ENCODE measurements at places on chromosomes 5 and 9.

GRCh38 chr9:31168161-31168560 lies 1216.3 kb upstream of the ACO1 start:
- DNase-seq, result no peak

GRCh38 chr5:153099328-153099727 lies 391.1 kb upstream of the GRIA1 start:
- DNase-seq, result no peak

- no peak for DNase-seq
These were observed 185.4 kb downstream of the EBF1 start for GRCh38 chr5:158914008-158915000.

GRCh38 chr9:80158554-80159170 lies 586.9 kb downstream of the TLE4 start:
- DNase-seq, result no peak

- DNase-seq, result no peak
These were observed 760 bp upstream of the MAN1B1 start for GRCh38 chr9:137085920-137086530.

GRCh38 chr5:160956051-160956450 lies 104.0 kb upstream of the ATP10B start:
- no peak for DNase-seq

DNA sequence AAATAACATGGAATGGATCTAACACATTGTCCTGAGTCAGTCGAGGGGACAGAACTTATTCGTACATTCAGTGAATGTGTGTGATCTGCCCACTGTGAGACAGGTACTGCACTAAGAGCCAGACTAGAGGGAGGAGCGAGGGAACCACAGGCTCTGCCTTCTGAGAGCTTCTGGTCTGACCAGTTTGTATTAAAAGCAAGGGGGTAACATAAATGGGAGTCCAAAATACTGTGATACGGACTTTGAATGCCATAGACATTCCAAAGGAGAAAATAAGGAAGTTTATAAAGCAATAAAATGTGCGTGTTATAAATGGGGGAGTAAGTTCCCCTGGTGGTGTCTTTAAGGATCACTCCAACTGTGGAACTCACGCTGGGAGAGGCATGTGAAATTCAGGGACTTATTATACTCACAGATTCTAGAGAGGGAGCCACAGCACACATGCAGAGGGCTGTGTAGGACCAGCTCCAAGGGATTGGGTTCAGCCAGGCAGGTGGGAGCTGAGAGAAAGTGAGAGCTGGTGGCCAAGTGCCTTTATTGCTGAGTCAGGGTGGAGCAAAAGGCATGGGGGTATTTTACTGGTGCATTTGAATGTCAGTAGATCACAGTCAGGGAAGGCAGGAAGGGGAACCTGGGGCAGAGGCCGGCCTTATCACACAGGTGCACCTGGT lies 186.5 kb upstream of the WWC1 start:
- DNase-seq, result peak; percentile 43

GRCh38 chr9:15144622-15145061 lies 162.4 kb downstream of the TTC39B start:
- no peak for DNase-seq

DNA sequence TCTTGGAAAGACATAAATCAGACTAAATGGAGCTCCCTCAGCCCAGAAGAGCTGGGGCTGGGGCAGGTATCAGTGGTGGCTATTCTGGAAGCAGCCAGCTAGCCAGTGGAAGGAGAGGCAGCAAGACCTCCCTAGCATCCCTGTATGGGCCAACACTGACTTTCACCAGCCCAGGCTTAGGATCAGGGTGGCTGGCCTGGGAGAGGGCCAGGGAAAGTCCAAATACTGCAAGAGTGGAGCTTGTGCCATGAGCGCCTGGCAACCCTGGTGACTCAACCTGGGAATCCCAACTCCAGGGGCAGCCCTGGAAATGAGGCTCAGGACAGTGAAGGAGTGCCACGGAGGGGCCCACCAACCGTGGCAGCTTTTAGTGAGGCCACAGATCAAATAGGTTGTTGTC lies 7.6 kb upstream of the IRF1 start:
- DNase-seq, result peak; percentile 20

DNA sequence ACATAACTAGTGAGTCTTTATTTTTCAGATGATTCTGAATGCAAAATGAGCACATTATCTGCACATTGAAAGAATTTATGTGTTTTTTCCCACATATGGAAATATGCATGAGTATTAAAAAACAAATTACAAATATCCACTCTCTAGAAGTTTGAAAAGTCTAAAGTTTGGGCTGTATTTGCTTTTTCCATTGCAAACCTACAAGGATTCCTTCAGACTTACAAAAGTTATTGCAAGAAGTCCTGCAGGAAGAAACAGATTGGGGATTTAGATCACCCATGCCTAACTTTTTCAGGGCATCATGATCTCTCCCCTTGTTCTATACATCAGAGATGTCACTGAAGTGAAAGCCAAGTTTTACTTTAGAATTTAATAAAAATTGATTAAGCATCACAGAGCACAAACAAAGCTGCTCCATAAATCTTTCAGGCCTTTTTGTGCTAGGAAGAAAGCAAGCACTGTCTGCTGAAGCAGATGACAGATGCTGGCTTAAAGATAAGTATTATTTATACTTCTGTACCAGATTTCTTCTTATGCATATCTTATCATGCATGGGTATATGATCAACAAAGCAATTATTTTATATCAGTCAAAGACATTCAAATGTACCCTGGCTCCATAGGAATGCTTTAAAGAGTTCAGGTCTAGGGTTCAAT lies 71.7 kb downstream of the NFIB start:
- no peak for DNase-seq

DNA sequence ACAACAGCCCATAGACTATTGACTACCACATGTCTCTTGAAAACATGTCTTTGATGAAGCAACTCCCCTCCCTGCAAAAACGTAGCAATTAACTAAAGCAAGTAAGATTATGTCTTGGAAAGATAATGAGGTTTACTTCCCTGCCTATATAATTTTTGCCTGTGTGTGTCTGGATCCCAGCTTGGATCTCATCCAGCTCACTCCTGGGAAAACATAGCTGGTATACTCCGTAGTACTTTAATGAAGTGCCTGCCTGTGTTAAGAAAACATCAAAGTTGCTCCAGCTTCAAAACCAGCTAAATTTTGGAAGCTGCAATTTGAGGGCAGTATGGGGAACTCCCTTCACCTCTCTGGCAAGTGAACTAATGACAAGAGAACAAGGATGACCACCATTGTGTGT lies 182.6 kb upstream of the C9orf72 start:
- no peak for DNase-seq

DNA sequence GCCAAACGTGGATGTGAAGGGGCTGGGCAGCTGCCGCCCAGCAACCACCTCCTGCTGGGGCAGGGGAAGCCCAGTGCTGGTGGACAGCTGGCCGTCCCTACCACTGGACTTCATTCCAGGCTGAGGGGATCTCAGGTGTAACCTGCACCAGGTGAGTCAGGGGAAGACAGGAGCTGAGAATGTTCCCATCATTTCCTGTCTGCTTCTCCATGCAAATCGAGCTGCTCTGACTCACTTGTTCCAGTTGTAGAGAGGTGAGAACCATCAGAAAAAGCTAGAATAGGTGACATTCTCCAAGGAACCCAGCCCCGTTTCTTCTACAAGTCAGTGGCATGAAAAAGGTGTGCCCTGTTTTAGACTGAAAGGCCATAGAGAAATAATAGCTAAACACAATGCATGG lies 21.8 kb upstream of the BARX1 start:
- DNase-seq, result no peak

GRCh38 chr9:136901516-136902258 lies 15.4 kb downstream of the TRAF2 start:
- DNase-seq, result peak; percentile 44

DNA sequence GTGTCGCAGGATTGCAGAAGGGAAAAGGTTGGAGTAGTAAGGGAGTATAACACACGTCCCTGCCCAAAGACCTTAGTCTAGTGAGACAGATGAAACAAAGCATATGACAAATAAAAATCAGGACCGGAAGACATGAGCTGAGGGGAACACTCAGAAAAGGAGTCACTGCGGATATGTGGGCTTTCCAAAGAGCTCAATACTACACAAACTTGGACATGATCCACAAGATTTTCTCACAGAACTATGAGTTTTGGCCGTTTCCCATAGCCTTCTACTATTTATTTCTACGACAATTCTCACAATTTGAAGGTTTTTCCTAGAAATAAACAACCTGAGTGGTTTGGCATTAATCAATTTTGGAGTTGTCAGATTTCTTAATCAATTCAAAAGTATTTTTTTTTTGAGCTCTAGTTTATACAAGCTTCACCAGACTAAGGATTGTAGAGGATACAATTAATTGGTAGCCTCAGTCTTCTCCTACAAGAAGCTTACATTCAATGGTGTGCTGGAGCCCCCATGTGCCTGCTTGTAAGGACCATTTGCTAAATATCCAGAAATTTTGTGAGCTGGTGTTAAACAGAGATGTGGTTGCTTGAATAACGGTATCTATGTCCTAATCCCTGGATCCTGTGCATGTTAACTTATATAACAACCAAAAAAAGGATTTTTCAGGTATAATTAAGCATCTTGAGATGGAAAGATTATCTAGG lies 91.4 kb downstream of the ADAMTS12 start:
- DNase-seq, result no peak

GRCh38 chr9:20361229-20361628 lies 261.1 kb downstream of the MLLT3 start:
- no peak for DNase-seq

- DNase-seq, result no peak
These were observed 82.5 kb downstream of the PSD2 start for GRCh38 chr5:139878093-139878492.

DNA sequence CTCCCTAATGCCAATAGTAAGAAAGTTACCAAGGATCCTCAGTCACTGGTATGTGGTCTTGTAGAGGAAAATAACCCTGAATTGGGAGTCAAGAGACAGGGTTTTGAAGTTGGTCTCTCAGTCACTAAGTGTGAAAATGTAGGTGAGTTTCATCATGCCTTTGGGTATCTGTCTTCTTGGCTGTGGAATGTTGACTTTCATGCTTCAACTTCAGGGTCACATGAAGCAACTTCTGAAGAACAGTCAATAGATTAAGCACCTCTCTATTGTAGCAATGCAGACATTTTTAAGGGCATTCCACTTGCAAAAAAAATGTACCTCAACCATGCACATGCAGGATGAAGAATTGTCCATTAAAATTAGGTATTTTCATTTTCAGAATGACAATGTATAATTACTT lies 194.6 kb downstream of the CSNK1G3 start:
- DNase-seq, result no peak

- no peak for DNase-seq
These were observed 107.0 kb upstream of the SMIM23 start for GRCh38 chr5:171678646-171679045.

- no peak for DNase-seq
These were observed 246.7 kb upstream of the COX7C start for GRCh38 chr5:86371061-86371460.

DNA sequence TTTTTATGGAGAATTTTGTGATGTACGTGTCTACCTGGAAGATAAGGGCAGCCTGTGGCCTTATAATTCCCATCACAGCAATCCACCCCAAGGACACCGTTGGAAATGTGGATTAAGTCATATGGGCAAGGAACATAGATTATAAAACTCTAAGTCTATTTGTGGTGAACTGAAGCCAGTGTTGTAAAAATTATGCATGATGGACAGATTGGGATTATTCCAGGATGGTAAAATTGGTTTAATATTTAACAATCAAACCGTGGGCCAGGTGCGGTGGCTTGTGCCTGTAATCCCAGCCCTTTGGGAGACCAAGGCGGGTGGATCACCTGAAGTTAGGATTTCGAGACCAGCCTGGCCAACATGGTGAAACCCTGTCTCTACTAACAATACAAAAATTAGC lies 12.9 kb upstream of the SLC6A19 start:
- no peak for DNase-seq

GRCh38 chr5:129945028-129945427 lies 40.8 kb downstream of the CHSY3 start:
- no peak for DNase-seq

DNA sequence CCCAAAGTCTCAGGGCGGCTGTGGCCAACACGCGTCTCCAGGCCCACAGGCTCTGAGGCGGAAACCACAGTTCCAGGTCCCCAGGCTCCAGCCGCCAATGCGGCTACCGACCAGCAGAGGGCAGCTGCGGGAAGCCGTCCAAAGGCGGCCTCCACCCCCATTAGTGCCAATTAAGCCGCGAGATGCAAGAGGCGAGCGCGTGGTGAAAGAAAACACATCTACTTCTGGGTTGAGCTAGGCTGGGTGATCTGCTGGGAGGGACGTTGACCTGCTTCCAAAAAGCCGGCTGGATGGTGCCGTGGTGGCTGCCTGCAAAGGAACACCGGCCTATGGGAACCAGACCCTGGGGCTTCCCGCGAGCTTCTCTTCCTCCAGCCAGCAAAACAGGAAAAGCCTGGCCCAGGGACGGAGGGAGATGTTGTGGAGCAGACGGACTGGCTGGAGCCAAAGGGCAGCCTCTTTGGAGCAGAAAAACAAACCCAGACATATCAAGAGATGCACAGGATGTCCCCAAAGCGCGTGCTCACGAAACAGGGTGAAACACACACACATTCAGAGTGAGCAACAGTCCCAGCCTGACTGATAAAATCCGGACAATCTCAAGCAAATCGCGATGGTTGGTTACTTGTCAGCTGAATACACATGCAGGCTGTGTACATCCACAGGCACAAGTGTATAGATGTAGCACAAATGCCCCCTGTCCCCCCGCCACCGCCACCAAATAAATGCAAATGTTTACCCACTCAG lies 187.1 kb upstream of the BRINP1 start:
- peak; percentile 41 for DNase-seq

DNA sequence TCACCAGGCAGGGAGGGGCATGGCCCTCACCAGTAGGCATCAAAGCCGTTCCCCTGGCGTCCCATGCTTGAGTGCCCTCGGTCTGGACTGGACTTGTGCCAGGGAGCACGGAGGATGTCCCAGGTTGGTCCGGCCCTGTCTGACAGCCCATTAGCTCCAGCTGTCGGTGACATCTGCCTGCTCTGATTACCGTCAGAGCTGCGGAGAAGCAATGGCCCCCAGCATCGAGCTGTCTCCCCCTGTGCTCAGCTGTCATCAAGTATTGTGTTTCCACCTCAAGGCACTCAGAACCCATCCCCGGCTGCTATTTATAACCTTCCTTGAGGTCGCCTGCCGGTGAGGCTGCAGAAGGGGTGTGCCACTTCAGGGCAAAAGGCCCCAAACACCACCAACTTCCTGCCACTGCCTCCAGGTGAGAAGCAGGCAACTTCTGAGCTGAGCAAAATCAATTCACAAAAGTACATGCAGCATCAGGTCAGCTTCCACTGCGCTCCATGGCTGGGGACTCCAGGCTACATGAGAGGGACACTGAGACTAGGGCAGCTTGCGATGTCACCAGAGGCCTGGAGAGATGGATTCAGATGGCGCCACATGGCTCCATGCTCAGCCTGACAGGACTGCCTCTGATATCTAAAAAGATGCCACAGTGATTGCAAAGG lies 142.7 kb downstream of the C5orf15 start:
- DNase-seq, result no peak

DNA sequence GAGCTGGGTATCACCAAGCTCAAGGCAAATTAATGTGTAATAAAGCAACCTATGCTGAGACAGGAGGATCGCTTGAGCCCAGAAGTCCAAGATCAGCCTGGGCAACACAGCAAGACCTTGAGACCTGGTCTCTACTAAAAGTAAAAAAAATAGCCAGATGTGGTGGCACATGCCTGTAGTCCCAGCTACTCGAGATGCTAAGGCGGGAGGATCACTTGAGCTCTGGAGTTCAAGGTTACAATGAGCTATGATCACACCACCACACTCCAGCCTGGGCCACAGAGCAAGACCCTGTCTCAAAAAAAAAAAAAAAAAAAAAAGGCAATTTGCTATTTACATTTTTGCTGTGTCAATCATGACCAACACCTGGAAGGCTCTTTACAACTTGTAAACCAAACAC lies 5.2 kb downstream of the STRBP start:
- no peak for DNase-seq
